ENCODE measurements at places on chromosomes 5 and 9.
A peak's percentile ranks its signal among the peaks of the same experiment; 100 is the strongest.

DNA sequence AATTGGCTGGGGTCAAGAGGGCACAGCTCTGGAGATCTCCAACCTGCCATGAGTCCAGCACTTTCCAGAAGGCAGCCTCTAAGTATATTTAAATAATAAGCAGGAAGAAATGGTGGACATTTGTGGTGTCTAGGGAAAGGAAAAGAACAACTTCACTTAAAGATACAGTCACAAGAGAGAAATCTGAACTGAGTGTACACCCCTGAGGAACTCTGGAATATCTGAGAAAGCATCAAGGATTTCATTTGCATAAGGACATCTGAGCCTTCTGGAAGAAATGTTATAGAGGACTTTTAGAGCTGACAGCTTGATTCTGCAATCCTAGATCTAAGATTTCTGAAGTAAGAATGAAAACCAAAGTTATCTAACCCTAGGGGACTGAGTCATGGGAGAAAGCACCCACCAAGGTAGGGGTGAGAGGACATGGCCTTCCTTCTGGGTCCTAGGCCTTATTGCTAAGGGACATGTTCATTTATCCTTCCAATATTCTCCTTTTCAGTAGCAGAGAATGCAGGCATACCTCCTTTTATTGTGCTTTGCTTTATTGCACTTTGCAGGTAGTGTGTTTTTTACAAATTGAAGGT, 253.4 kb upstream of the SLC24A2 start:
- DNase-seq, result no peak

GRCh38 chr9:99593610-99594009, 228.1 kb upstream of the NR4A3 start:
- DNase-seq, result no peak

DNA sequence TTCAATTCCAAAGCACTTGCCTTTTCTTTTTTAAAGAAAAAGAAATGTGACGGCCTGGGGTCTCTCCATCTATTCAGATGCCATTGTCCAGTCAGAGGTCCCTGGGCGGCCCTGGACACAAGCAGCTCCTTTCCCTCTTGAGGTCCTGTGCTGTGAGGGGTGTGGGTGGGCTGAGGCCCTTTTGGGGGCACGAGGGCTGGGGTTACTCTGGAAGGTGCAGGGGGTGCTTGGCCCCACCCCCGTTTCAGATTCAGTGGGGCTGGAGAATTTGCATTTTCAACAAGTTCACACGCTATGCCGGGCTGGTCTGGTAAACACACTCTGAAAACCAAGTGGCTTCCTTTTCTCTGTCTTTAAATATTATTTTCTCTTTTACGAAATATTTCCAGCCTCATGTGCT, 91.4 kb upstream of the PHYKPL start:
- DNase-seq, result no peak

- DNase-seq, result no peak
Measured at GRCh38 chr5:106862450-106863193, 808.1 kb downstream of the EFNA5 start.

DNA sequence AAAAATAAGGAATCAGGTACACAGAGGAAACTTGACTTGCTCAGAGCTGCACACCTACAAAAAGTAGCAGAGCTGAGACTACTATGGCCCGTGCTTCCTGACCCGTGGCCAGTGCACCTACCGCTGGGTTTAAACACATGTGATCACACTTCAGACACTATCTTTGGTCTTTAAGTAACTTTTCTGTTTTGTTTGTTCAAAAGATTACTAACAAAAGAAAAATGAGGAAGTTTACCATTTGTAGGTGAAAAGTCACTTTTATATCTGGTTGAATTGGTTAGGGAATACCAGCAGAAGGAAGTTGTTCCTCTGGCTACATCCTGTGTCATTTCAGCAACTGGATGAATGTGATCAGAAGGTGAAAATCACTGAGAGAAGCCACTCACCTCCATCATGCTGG, 6.5 kb upstream of the SYK start:
- no peak for DNase-seq

DNA sequence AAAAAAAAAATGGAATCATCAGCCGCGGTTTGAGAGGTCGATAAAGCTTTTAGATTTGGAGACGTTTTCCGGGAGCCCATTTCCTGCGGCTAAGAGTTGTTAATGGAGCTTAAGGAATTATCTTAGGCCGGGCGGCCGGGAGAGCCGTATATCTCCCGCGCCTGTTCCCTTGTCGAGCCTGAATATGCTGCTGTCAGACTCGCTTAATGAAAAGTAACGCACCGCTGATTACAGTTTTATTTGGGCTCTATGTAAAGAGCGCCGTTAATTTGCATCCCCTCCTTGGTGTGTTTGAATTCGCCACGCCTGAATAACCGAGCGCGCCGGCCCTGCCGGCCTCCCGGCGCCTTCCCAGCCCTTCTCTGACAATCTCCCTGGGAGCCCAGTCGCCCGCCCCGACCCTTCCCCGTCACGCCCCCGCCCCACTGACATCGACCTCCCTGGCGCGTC, 7.9 kb downstream of the IRX4 start:
- no peak for DNase-seq

- DNase-seq, result no peak
Measured at GRCh38 chr9:89454498-89455355, 43.2 kb downstream of the SEMA4D start.

- DNase-seq, result peak; percentile 89
Measured at GRCh38 chr9:88777498-88778312, 213.6 kb upstream of the S1PR3 start.

DNA sequence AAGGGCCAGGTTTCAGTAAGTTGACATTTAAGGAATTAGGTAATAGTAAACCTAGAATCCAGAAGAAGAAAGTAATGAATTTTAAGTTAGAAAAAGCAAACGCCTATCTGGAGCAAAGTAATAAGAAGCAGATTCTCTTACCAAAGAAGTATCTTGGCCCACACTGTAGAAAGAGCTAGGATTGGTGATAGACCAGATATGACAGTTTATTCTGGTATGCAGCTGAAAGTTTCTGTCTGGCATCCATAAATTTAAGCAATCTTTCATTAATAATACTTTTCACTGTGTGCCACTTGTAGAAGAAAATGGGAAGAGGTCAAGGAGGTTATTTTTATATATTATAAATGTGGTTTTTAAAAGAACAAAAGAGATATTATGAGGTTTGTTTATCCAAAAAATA, 3.0 kb downstream of the RECK start:
- no peak for DNase-seq

DNA sequence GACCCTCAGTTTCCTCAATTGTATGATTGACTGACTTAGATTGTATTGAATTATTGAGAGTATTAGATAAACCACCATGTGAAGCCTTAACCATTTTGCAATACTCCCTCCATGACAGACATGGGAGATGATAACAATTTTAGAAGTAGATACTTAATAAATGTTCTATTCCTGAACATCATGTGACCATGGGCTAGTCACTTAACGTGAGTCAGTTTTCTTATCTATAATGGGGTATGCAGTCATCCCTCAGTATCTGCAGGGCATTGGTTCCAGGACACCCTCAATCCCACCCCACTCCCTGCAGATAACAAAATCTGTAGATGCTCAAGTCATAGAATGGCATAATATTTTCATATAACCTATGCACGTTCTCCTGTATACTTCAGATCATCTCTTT, 31.0 kb downstream of the SNX18 start:
- DNase-seq, result no peak

DNA sequence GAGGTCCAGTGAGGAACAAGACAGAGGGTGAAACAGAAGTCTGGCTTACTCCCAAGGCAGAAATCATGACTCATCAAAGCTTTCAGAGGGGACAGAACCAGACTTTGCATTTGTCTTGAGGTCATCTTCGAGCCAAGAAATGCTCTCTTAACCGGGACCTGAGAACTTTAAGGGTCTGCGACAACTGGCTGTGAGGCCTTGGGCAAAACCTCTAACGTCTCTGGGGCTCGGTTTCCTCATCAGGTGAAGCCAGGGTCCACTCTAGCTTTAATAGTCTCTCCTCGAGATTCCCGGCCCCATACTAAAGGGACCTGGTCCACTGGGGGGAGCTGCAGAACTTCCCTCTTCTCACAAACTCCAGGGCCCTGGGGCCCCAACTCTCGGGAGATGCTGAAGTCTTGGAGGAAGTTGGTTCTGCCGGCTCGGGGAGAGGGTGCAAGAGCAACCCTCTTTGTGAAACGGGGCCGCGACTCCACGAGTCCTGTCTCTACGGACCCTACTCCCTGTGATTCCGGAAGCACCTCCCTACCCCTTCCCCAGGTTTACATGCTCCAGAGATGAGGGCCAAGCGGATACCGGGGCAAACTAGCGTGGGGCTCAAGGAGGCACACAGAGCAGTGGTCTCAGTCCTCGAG, 2.6 kb downstream of the GLIS3 start:
- peak; percentile 35 for DNase-seq

DNA sequence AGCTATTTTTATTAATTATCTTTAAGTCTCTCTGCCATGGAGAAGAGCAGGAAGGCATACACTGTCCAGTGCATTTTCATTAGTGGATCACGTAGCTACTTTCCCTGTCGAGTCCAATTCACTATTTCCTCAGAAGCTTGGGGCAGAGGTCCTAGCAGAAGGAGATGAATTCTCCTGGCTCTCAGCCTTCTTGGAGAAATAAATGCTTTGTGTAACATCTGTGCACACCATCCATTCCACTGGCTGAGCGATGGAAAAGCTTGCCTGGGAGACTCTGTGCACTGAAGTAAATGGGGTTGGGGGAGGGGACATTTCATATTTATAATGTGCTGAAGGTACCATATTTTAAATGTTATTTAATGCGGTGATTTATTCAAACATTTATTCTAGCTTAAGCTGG, 23.4 kb downstream of the PROP1 start:
- DNase-seq, result no peak

DNA sequence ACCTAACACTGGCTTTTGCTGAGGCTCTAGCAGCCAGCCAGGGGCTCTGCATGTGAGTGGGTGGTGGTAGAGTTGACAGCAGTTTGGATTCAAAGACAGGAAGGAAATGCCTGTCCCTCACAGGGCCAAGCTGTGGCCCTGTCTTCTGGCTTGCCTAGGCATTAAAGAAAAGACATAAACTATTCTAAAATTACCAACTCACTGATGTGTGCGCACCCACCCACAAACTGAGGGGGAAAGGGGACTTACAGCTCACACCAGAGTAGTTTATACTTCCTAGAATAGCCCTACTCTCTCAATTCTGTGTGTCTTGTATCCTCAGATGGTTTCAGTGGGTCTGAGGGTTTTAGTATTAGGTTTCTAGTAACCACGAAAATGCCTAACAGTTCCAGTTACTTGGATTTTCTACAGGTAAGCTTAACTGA, 18.3 kb upstream of the IL13 start:
- peak; percentile 32 for DNase-seq

DNA sequence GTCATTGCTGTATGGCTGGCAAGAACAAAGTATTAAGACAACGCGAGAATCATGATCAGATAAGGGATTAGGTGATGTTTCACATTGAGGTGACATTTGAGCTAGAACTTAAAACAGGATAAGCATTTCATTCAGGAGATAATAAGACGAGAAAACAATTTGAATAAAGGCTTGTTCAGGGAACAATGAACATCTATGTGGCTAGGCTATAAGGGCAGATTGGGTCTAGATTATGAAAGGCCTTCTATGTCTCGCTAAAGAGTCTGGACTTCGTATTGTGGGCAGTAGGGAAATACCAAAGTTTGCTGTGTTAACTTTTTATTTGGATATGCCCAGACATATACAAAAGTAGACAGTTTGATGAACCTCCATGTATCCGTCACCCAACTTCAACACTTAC, 6.9 kb downstream of the MRPL22 start:
- DNase-seq, result no peak

GRCh38 chr5:179262126-179262920, 82.9 kb downstream of the ADAMTS2 start:
- no peak for DNase-seq

- DNase-seq, result no peak
Measured at GRCh38 chr5:33901156-33901555, 9.4 kb upstream of the ADAMTS12 start.

DNA sequence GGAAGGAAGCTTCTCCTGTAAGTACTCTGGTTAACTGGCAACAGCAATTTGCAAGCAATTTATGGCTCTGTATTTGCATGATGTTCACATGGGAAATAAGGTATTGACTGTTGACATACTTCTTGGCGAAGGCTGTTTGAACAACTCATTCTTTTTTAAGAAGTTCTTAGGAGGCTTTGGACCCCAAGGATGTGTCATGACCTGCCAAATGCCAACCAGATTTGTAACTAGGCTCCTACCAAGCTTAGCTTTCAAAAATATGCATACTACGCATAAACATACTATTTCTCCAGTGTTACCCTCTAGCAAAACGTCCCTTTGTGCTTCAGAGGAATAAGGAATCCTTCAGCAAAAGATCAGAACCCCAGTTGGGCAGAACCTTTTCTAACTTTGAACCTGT, 165.2 kb upstream of the MSX2 start:
- DNase-seq, result no peak

DNA sequence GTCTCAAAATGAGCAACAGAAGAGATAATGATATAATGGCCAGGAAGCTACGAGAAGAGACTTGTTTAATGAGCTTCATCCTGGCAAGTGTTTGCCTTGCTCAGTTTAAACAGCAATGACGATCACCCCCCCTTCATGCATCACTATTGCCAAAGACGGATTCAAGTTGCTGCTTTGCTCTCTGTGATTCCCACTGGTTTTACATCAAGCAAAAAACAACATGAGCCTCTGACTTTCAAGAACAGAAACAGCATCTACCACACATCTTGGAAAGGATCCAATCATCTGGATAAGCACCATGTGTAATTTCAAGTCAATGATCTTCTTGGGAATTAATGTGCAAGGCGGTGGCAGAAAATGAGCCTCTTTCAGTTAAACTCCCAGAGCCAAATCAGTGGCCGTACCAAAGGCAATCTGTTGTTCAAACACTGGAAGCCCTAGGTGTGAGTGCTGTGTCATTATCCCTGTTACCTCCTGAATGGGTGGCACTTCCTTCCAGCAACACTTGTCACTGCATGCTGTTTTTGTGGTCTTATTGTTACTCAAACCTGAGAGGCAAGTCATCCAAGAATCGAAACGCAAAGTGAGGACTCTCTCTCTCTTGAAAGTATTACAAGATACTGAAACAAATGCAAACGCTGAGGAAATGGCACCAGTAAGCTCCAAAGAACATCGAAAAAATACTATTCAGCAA, 72.8 kb downstream of the MED27 start:
- DNase-seq, result no peak

GRCh38 chr9:108382310-108382709, 473.5 kb downstream of the ACTL7B start:
- no peak for DNase-seq

DNA sequence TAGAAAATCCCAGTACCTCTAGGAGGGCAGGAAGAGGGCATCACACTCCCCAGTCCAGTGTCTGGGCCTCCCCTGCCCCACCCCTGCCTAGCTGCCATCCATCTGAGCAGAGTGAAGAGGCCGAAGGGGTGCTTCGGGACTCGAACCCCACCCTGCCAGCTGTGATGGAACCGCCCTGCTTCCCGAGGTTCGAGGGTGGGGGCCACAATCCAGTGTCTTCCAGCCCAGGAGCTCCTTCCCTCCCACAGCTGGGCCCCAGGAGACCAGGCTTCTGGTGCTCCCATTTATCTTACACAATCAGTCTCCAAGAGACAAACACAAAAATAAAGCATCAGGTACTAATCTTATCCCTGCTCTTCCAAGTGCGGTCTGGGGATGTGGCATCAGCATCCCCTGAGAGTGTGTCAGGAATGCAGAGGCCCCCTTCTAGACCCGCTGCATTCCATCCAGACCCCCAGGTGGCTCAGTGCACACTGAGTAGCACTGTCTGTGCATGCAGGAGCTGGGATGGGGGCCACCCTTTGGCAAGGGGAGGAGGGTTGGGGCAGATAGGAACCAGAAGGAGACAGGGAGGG, 122.8 kb upstream of the TBC1D2 start:
- no peak for DNase-seq
